ENCODE measurements at places on chromosomes 12 and 14.

DNA sequence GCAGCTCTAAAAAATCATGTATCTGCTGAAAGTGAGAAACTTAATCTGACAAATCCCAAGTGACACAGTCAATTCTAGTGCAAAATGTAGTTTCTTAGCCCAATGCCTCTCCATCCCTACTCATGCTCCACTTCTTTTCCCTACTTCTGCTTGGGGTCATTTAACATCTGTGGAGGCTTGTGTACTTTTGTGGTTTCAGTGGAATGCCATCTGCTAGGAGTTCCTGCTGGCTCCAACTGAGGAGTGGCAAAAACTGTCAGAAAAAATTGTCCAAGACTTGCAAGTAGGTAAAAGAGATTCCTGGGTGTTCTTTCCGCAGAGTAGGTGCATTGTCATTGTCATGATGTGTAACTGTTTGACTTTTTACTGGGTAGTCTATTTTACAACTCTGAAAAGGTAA lies 12.5 kb upstream of the AVPR1A start:
- DNase-seq: no peak

DNA sequence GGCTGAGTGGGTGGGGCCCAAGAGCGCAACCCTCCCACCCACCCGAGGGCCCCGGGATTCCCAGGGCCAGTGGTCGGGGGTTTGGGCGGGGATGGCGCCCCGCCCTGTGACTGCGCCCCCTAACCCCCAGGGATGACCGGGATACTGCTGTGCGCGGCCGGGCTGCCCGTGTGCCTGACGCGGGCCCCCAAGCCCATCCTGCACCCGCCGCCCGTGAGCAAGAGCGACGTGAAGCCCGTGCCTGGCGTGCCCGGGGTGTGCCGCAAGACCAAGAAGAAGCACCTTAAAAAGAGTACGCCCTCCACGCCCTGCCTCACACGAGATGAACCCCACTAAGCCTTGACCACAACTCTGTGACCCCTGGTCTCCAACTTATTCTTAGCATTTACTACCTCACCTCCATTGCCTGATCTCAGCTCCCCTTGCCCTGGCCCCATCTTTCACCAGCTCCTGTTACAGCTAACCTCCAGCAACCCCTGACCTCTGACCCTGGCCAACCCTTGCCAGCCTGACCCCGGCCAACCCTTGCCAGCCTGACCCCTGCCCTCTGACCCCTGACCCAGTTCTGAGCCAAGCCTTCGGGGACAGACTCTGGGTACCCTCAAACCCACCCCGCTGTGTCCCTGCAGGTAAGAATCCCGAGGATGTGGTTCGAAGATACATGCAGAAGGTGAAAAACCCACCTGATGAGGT lies 37.0 kb downstream of the DTX1 start:
- DNase-seq: no peak

DNA sequence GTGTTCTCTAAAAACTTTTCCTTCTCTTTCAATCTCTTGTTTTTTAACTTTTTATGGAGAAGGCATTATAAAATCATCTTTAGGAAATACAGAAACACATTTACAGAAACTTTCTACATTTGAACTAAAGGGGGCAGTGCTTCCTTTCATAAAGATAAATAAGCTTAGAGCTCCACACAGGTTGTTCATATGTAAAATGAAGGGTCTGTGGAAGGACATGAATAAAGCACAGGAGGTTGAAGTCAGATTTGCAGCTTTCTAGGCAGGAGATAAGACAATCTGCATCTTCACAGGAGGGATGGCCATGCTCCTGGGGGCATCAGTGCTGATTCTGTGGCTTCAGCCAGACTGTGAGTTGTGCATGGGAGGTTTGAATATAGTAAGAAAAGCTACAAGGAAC lies 426.0 kb downstream of the DAD1 start:
- peak; percentile 39 for DNase-seq

DNA sequence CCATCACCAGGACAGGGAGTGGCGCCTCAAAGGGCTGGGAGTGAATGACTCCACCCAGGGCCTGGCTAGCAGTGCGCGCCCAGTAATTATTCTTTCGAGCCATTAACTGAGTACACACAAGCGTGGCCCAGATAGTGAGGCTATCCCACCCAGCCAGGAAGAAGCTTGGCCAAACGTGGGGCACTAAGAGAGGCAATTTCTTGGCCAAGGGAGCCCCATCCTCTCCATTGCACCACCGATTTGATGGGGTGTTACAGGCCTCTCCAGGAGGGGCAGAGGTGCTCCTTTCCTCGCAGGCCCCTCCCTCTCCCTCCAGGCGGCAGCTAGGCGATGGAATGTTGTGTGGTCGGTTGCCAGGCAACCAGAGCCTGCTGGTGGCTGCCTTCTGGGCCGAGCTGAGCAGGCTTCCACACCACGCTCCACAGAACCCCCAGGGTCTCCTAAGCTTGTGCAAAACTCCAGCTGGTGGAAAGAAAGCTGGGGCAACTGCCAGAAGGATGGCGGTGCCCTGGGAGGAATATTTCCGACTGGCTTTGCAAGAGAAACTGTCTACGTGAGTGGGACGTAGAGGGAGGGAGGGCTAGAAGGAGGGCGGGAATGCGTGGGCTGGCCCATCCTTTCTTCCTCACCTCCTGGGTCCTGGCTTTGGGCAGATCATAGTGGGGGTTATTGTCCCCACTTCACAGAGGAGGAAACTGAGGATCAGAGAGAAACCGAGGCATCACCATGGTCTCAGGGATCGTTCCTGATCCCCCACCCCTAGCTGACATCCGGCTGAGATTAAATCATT lies at the start of gene CFAP73:
Gene CFAP73, plus strand, starts transcription at position 364 of the 790 bp plus-strand sequence. Its CDS starts 134 bp downstream, at position 498.
- peak; percentile 71 for DNase-seq

GRCh38 chr12:94242901-94243300 lies 94.5 kb downstream of the PLXNC1 start:
- DNase-seq: no peak

DNA sequence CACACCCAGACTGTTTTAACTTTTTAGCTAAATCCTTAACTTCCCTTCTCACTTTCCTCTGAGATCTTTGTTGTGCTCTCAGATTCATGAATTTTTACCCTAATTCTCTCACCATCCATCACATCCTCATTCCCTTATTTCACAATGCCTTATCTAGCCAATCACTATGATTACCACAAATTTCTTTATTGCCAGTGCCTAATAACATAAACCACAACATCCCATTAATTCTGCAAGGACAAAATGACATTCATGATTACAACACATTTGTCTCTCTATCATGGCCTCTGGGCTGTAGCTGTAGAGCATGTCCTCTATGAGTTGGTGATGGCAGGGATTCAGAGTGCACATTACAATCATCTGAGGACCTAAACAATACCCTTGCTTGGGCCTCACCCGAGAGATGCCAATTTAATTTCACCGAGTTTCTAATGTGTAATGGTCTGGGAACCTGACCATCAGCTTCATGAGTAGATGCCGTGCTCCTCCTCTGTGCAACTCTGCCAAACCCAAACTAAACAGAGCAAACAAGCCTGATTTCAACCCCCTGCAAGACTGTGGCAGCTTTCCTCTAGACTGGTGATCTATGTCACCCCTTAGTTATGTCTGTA lies 99.3 kb downstream of the SPTSSA start:
- no peak for DNase-seq

GRCh38 chr12:106288494-106289195 lies 13.9 kb upstream of the TCP11L2 start:
- DNase-seq: peak; percentile 96

- DNase-seq: no peak
These were observed 10.5 kb upstream of the CDK2AP1 start for GRCh38 chr12:123282111-123282510.

DNA sequence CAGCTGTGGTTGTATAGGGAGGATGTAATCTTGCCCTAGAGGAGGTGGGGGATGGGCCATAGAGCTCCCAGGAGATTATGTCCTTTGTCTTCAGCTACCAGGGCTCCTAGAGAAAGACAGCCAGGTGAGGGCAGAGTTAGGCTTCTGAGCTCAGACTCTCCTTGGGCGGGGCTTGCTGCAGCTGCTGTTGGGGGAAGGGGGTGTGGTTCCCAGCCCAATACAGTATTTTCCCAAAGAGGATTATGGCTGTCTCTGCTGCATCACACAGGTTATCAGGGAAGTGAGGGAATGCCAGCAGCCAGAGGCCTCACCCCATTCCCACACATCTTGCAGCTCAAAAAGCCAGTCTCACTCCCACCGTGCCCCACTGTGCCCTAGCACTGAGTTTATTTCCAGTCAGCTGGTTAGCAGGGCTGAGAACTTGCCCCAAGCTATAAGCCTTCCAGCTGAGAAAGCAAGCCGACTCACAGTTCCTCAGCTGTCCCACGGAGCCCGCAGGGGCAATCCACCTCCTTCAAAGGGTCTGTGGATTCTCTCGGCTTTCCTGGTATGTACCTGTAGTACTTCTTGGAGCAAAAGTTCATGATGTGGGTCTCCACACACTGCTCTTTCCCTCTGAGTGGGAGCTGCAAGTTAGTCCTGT lies 217.3 kb upstream of the CPNE8 start:
- DNase-seq: peak; percentile 4

DNA sequence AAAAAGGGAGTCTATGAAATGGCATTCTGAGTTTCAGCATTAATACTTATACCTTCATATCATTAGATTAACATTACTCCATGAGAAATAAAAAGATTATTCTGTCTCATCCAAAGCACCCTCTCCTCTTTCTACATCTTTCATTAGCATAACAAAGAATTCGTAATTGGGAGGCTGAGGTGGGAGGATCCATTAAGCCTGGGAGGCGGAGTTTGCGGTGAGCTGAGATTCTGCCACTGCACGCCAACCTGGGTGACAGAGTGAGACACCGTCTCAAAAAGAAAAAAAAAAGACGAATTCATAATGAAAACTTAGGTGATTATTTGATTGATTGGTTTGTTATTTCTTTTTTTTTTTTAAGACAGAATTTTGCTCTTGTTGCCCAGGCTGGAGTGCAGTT lies 1.8 kb upstream of the CDK17 start:
- no peak for DNase-seq

DNA sequence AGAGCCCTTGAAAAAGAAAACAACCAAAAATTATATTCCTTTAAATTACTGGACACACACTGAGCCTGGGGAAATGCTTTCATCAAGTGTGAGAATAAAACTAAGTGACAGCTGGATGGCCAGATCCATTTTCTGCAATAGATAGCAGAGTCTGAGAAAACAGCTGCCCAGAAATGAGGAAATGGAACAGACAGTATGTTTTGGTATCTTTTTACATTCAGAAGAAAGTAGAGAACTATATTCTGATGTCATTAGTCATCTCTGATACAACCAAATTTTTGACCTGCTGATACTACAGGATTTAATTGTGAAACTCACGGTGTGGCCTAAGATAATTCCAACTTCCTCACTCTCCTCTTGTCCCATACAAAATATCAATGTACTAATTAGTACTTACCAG lies 78.2 kb downstream of the HMGA2 start:
- peak; percentile 58 for DNase-seq

- DNase-seq: no peak
These were observed 81.8 kb downstream of the NOS1 start for GRCh38 chr12:117279606-117280005.

GRCh38 chr14:76891391-76891790 lies 65.2 kb downstream of the LRRC74A start:
- DNase-seq: no peak

GRCh38 chr12:64090047-64090446 lies 132.0 kb downstream of the KICS2 start:
- no peak for DNase-seq

GRCh38 chr12:121299662-121300061 lies 3.2 kb upstream of the CAMKK2 start:
- no peak for DNase-seq

DNA sequence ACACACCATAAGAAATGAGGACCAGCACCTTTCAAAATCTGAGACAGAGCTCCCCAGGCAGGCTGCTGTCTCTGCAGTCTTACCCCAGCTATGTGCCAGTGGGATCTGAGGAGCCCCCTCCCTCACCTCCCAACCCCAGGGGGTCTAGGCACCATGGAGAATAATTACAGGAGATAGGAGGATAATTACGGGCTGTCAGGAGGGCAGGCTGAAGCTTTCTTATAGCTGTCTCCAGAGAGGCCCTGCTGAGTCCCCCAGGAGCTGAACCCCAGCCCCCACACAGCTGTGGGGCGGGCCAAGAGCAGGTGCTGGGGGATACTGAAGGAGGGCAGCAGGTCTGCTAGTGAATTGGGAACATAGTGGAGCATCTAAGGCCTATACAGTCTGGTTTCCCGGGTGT lies 6.8 kb downstream of the CPNE6 start:
- DNase-seq: no peak
